Bronchial epithelial cell (primary cell): ENCODE measurements at places on chromosomes 2 and 18. TPM values are rescaled to one million over a fixed set of nuclear protein-coding genes. Genes with fewer than 3 reads are reported as not detected.

The NIFK gene
- total RNA-seq = 65.0 and 66.6 TPM in 2 replicates

The IL36RN gene
- total RNA-seq = 1.1 and 1.9 TPM in 2 replicates

The HOXD11 gene
- total RNA-seq = not detected in 2 replicates

The COL4A4 gene
- total RNA-seq = under 0.01 and 0.13 TPM in 2 replicates

The ACMSD gene
- total RNA-seq = not detected in 2 replicates

The NT5C1B gene
- not detected in 2 replicates for total RNA-seq

- peak; percentile 29 for DNase-seq
Measured at GRCh38 chr2:118118479-118118878, 30.2 kb downstream of the INSIG2 start.

- no peak for DNase-seq
Measured at GRCh38 chr2:47321411-47322031, 81.4 kb upstream of the MSH2 start.

- no peak for DNase-seq
Measured at GRCh38 chr2:66137606-66138130, 297.3 kb upstream of the MEIS1 start.

- no peak for DNase-seq
Measured at GRCh38 chr2:26911911-26912861, 58.3 kb upstream of the MAPRE3 start.

DNA sequence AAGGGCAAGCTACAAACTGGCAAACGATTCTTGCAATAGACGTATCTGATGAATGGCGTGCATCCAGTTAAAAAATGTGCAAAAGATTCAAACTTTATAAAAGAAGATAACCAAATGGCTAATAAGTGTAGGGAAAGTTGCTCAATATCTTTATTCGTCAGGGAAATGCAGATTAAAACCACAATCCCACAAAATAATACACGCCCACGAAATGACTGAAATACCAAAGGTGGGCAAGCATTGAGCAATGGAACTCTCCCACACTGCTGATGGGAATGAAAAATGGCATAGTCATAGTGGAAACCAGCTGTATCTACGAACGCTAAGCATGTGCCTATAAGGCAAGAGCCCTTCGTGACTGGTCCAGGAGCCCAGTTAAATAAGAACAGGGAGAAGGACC is 168.6 kb upstream of the SIX2 start:
- peak; percentile 98 for DNase-seq

- no peak for DNase-seq
Measured at GRCh38 chr18:59939127-59939526, 39.3 kb downstream of the PMAIP1 start.

GRCh38 chr18:10726198-10727068 is 200.6 kb downstream of the NAPG start:
- DNase-seq = peak; percentile 46

GRCh38 chr2:224596289-224596688 is 11.1 kb upstream of the CUL3 start:
- DNase-seq = no peak

DNA sequence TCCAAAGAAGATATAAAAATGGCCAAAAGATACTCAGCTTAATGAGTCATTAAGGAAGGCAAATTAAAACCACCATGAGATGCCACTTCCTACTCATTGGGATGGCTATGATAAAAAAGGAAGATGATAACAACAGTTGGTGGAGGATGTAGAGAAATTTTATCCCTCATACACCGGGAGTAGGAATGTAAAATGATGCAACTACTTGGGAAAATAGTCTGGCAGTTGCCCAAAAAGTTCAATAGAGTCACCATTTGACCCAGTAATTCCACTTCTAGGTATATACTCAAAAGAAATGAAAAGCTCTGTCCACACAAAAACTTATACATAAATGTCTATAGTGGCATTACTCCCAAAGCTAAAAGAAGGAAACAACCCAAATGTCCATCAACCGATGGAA is 10.1 kb upstream of the SULT1C2 start:
- DNase-seq = peak; percentile 36

DNA sequence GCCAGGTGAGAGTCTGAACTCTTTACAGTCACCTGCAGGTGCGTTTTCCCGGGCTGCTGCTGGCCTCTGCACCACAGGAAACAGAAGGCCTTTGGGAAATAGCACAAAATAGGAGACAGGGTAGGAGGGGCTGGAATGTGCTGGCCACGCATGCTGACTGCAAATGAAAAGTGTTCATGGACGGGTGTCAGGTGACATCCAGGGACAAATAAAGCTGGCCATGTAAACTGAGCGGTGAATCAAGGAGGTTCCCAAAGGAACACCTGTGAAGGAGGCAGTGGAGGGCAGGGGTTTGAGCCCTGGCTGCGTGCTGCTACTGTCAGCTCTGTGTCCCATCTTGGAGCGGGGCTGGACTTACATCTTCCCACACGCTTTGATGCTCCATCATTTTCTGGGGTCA is 42.4 kb upstream of the GBX2 start:
- DNase-seq = no peak

DNA sequence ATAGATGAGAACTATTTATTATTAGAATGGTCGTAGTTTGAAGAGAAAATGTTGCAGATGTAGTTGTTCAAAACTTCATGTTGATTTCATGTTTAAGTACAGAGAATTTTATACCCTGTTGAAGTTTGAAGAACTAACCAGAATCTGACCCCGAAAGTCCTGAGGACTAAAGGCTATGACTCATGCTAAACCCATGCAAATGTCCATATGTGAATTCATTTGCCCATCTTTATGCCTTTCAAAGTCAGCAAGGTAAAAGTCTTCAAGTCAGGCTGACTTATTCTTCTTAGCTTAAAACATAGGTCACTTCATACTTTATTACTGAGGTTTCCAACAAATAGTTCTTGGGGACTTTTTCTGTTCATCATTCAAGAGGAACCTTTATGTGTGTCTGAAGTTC is 185.5 kb downstream of the CCDC85A start:
- DNase-seq = peak; percentile 3

GRCh38 chr2:880201-880970 is 70.3 kb upstream of the SNTG2 start:
- DNase-seq = no peak

DNA sequence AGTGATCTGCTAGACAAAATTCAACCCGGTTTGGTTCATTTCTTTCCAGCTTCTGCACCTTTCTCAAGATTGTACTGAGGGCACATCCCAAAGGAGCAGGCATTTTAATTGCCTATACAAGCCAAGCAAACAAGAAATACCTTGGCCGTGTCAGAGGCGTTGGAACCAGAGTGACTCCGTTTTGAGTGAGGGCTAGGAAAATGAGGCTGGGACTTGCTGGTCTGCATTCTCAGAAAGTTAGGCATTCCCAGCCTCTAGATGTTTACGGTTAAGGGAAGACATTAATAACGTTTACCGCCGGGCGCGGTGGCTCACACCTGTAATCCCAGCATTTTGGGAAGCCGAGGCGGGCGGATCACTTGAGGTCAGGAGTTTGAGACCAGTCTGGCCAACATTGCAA is 1.5 kb upstream of the GEMIN6 start:
- DNase-seq = no peak

GRCh38 chr2:63066265-63066664 is 15.6 kb downstream of the OTX1 start:
- no peak for DNase-seq

DNA sequence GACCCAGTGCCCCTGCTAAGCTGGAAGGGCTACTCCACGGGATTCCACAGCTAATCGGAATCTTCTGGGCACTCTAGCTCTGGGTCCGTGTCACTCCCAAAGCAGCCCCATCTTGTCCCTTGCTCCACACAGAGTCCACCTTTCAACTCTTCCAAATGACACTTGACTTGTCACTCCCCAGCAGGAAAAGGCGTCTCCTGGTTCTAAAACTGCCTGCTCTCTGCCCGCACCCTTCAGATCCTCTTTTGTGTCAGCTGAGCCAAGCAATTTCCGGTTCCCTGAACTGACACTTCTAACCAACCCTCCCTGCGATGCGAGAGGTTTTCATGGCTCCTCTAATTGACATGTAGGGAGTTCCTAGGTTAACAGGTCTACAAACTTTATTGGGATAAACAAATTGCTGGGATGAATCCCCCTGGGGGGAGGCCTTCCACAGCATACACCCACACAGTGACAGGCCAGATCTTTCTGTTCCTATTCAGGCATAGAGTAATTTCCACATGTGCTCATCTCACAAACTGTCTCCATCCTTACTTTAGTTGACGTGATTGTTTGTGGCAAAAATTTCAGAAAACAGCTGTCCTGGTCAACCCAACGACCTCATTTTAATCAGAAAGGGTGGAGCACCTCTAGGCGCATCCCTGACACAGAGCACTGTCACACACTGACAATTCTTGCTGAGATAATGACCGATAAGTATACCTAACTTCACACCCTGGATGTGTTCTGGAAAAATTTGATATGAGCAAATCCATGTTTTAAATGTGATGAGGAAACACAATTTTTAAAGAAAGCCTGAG is 104.9 kb downstream of the RBMS1 start:
- DNase-seq = no peak

- DNase-seq = peak; percentile 80
Measured at GRCh38 chr2:112092286-112093041, 37.4 kb downstream of the TMEM87B start.

DNA sequence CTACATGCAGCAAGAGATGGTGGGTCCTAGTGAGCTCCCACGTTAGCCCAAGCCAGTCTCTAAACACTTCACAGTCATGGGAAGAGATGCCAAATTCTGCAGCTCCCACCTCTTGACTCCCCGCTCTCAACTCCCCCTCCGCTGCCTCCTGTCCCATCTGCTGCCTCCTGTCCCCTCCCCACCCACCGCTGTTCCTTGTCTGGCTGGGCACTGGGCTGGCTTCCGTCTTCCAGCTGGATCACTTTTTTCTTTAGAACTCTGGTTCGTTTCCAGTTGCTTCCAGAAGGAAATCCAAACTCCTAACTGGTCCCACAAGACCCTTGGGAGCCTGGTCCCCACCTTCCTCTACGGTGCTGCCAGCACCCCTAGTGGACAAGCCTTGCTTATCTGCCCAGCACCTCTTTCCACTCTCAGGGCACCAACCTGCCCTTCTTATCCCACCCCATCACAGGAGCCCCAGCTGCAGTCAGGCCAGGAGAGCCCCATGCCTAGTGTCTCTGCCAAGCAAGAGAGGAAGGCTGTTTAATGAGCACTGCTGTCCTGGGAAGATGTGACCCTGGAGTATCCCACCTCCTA is 12.1 kb upstream of the TWIST2 start:
- DNase-seq = no peak

DNA sequence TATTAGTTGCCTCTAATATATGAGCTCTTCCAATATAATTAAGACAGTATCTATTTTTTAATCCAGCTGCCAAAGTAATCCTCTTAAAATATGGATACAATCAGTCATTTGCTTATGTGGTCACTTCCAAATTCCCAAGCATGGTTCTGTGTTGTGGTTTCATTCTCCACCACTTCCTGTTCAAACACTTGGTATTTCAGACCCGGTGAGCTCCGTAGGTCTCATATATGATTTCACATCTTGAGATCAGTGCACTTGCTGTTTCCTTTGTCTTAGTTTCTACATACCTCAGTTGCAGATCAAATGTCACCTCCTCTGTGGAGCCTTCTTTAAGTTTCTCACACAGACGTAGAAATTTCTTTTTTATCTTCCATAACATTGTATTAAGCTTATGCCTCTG is 254.2 kb downstream of the KCNS3 start:
- DNase-seq = peak; percentile 44

GRCh38 chr18:56107821-56108477 is 520.0 kb upstream of the TCF4 start:
- no peak for DNase-seq
